ENCODE measurements at places on chromosomes 3 and 15.

- H3K27me3 ChIP-seq, result no peaks in the 10 kb centered on the region
- H3K4me1 ChIP-seq, result no peaks in the 10 kb centered on the region
- no peak overlapping the region for H3K4me3 ChIP-seq
- no peaks in the 10 kb centered on the region for H3K36me3 ChIP-seq
- H3K27ac ChIP-seq, result peak overlapping the region; percentile 64
Measured at GRCh38 chr3:164155400-164155799, 922.9 kb downstream of the SI start.

GRCh38 chr3:188742755-188743550 lies 428.8 kb upstream of the TPRG1 start:
- H3K4me3 ChIP-seq, result no peak overlapping the region
- H3K4me1 ChIP-seq, result peaks cover 16% of the 10 kb centered on the region
- H3K27me3 ChIP-seq, result no peaks in the 10 kb centered on the region
- DNase-seq, result no peak
- peaks cover 4% of the 10 kb centered on the region for H3K36me3 ChIP-seq

DNA sequence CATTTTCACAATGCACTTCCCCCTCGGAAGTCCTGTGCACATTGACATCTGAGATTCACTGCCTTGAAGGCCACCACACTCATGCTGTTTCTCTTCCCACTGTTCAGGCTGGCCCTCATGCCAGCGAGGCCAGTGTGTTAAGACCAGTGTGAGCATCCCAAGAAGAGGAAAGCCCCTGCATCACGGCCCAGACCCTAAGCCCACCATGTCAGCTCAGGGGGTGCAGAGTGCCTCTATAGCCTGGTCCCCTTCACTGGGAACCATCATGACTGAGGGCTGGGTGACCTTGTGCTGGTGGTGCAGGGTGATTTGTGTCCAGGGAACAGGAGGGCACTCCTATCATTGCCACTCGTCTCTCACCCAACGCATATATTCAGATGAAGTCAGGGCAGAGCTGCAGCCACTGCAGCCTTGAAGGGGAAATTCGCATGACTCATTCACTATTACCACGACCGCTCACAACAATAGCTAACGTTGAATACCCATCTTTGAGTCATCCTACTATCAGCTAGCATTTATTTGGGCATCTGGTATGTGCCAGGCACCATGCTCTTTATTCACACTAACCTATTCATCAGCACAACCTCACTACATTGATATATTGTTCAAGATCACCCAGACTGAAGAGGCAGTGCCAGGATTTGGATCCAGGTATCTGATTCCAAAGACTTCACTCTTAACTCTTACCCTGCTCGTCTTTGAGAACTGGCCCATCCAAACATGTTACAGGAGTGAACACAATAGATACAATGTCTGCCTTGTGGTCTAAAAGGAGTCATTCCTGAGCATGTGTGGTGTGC lies 58.8 kb upstream of the SLC6A11 start:
- H3K36me3 ChIP-seq, result no peaks in the 10 kb centered on the region
- no peak overlapping the region for H3K27ac ChIP-seq

DNA sequence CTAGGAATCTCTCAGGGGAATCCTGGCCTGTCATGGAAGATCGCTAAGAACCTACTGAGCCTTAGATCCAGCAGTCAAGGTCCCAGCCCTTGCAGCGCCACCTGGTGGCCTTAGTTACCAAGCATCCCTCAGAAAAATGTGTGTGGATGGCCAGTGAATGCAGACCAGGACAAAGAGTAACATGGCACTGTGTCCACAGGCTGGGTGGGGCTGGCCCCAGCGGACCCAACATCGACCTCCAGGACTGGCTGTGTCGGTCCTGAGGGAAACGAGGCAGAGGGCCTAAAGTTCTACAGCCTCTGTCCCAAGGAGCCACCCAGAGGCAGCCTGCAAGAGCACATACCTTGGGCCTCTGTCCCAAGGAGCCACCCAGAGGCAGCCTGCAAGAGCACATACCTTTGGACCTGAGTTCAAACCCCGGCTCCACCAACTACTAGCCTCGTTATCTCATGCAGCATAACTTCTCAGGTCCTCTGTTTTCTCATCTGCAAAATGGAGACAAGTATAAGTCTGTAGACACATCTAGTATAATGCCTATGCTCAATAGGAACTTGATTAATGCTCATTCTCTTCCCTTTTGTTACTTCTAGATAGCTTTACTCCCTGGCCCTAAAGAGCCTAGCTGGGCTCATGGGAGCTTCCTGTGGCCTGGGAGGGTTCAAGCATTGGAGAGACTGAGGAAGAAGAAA lies 57.5 kb upstream of the HERC1 start:
- no peak overlapping the region for H3K4me3 ChIP-seq
- no peaks in the 10 kb centered on the region for H3K27me3 ChIP-seq
- H3K4me1 ChIP-seq, result peaks cover 3% of the 10 kb centered on the region
- H3K36me3 ChIP-seq, result no peaks in the 10 kb centered on the region

DNA sequence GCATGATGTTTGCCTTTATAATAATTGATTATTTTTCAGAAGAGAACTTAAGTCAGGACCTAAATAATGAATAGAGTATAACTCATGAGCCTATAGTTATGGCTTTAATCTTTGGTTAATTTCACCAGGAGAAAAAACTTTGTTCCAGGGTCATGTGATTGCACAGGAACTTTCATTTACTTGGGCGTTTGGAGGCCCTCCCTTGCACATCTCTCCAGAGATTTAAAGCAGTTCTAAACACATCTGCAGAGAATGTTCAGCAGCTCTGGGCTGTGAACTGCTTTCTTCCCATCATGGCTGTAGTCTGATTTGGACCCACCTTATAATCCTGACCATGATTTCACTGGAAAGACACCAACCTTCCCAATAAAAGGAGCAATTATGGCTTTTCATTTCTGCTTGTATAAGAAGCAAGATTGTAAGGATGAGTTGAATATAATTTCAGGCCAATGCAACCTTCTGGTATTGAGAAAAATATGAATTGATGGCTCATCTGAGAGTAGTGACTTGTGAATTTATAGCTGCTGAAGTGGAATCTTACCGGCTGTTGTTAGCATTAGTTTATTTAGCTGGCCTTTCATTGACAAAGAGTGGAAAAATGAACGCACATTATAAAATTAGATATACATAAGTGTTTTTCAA lies 80.9 kb upstream of the PRTG start:
- peaks cover 27% of the 10 kb centered on the region for H3K4me1 ChIP-seq
- no peaks in the 10 kb centered on the region for H3K27me3 ChIP-seq
- DNase-seq, result no peak
- H3K36me3 ChIP-seq, result peaks cover 4% of the 10 kb centered on the region
- no peak overlapping the region for H3K4me3 ChIP-seq
- peak overlapping the region; percentile 74 for H3K27ac ChIP-seq

Measured in chondrocyte (in vitro differentiated cells).